Skeletal muscle cell (primary cell): ENCODE measurements at places on chromosomes 3 and 15.

DNA sequence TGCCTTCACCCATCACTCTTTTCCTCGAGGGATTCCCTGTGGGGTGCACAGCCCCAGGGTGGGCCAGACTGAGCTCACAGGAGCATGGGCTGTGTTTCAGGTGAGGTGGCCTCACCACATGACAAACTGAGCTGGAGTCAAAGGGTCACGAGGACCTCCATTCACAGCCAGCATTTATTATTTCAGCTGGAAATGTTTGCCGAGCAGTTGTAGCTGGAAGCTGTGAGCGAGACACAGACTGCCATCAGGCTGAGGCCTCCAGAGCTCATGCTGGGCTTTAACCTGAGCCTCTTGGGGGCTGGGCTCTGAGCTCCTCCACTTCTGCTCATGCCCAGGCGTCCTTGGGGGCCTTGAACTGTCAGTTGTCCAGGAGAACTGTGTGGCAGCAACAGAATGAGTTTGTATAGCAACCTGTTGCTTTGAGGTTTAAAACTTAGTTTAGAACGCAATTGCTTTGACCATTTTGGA is 57.5 kb downstream of the FLNB start:
- DNase-seq, result no peak

DNA sequence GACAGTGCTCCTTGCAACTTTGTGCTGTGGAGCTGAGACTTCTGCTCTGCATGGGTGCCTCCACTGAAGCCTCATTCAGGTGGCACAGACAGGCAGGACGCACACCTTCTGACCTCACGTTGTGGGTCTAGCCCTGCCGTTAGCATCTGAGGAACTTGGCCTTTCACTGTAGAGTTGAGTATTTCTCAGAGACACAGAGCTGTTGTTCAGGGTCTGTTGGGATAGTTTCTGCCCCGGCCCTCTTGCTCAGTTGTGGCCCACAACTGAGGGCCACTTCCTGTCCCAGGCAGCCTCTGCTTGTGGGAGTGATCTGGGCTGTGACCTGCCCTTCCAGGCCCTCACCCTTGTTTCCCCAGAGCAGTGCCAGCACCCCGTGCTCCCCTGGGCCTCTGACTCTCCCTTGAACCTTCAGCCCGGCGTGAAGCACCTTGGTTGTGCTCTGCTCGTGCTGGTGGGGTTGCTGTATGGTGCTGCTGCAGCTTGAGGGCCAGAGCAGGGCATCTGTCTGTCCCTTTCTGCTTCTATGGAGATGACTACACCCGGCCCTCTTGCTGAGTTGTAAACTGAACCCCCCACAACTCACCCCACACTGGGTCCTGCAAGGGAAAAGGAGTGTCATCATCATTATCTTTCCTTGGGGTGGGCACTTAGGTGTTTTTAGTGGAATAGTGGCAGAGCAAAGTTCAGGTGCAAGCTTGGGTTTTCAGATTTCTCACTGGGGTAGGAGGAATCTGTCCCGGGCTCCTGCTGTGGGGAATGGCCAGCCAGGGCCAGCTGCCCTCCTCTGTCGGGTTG is 11.7 kb downstream of the BAHD1 start:
- no peak for DNase-seq

GRCh38 chr3:14431452-14431916 is 29.1 kb downstream of the SLC6A6 start:
- no peak for DNase-seq

- no peak for DNase-seq
These were observed 25.7 kb downstream of the FSTL1 start for GRCh38 chr3:120424976-120425570.

- no peak for DNase-seq
These were observed 78.5 kb upstream of the ROBO1 start for GRCh38 chr3:79846148-79846933.

DNA sequence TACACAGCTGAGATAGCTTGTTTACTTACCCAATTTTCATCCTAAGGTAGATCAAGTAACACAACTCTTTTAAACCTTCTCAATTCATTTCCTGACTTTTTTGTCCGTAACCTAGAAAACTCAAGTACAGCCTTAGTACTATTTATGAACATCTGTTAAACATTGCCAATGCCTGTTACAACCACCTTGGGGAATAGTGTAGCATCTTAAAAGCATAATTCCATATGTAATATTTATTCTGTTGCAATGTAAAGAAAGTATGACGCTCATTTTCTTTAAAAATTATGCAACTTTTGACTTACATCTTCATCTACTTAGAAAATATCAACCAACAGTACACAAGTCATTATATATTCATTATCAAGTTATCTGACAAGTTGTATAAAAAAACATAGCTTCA is 54.6 kb downstream of the SUCLG2 start:
- DNase-seq, result no peak

- DNase-seq, result no peak
These were observed 1.2 kb upstream of the STT3B start for GRCh38 chr3:31531452-31531991.
